ENCODE measurements at places on chromosomes 5 and 9.

DNA sequence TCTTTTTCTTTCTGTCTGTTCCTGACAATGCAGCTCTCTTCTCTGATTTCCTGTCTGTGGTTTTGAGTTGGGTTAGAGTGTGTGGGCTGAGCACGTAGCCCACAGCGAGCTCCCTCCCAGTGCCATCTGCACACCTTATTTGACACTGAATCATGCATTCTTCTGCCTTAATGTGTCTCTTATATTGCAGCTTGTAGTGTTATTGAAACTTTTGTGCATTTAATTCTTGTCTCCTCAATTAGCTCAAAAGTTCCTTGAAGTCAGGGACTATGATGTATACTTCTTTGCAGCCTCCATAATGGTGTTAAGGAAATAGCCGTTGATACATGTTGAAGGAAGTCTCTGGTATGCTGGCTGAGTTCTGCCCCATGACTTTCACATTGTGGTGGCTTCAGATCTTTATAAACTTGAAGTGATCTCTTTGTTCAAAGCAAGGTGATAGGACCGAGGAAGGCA is 576.2 kb upstream of the CLINT1 start:
- no peak for DNase-seq

GRCh38 chr9:89678396-89679015 is 73.7 kb downstream of the GADD45G start:
- peak; percentile 53 for DNase-seq

DNA sequence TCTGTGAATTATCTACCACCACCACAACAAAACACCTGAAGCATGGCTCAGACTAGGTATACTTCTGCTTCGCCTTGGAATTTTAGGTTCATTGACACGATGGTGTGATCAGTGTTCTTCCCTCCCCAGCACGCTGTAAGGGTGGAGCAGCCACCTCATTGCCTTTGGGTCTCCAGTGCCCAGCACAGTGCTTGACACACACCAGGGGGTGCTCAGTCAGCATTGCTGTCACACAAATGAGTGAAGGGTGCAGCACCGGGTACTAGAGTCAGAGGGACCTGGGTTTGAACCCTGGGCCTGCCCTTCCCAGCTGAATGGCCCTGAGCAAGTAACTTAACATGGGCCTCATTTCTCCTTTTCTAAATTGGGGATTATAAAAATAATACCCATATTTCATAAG is 9.9 kb upstream of the ANGPTL2 start:
- DNase-seq = no peak

GRCh38 chr5:138705567-138705966 is 47.7 kb upstream of the CTNNA1 start:
- no peak for DNase-seq

- no peak for DNase-seq
Observed at GRCh38 chr5:96026406-96027041, 64.9 kb upstream of the ELL2 start.

GRCh38 chr5:168174376-168174775 is 117.1 kb upstream of the WWC1 start:
- DNase-seq = no peak

DNA sequence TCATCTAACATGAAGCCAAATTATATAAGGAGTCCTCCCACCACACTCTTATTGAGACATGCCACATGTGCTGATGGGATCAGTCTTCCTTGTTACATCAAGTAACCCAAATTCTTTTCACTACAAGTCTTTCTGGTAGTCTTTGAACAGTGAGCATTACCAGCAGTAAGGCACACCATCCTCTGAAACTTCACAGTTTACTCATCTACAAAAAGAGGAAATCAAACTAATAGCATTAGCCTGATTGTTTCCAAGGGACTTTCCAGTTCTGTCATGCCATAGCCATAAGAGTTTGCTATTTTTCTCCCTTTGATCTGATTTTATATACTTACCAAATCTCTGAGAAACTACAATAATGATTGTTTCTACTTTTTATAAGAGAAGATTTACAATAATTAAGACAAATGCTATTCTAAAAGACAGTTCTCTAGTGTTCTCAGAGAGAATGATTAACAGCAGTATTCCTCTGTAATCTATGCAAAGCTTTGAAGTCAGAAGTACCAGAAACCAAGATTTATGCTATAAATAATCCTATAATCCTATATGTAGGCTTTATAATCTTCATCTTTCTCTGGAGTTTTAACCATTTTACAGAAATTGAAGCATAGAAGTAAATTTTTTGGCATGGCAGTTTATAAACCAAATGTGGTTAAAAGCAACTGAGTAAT is 166.2 kb upstream of the ACO1 start:
- no peak for DNase-seq

DNA sequence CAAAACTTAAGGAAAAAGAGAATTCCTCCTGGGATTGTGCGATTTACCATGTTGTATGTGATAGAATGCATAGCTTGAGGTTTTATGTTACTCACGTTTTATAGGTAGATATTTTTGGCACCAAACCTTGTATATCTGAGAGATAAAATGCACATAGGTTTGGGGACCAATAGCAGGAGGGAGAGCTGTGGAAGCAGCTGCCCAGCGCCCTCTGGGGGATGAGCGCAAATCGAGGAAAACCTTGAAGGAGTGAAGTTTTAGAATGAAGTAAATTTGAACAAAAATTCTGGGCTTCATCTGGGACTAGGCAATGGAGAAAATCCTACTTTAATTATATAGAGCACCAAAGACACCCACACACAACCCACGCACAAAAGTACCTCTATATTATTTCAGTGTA is 197.0 kb downstream of the ADCY2 start:
- peak; percentile 26 for DNase-seq

DNA sequence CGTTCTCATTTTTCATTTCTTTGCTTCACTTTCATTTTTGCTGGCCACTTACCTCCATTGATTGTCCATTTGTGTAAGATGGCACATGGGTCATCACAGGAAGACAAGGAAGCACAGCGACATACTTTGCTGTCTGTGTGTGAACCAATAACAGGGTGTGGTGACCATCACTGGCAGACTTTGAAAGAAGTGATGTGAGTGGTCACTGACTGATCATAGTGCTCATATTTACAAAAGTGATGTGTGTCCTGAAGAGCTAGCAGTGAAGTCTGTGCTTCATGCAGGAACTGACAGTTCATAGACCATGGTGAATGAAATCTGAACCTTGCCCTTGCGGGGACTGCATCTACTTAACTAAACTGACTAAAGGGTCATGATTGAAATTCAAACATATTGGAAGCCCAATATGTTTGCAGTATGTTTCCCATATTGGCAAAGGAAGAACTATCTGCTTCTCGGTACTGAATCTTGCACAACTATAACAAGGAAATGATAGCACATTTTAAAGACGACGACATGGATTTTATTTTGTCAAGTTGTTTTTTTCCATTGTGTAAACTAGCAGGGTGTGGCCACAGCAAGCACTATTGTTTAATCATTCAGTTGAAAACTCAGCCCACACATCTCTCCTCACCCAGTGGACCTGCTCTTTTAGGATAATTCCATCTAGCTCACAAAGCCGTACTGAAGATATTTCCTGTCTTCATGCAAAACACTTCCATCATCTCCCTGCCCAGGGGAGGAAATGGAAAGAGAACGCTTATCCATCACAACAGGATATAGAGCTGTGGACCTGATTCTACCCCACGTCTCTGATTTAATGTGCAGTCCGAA is 232.0 kb upstream of the ANKRD55 start:
- no peak for DNase-seq

GRCh38 chr5:169029037-169029436 is 271.9 kb downstream of the SLIT3 start:
- no peak for DNase-seq

DNA sequence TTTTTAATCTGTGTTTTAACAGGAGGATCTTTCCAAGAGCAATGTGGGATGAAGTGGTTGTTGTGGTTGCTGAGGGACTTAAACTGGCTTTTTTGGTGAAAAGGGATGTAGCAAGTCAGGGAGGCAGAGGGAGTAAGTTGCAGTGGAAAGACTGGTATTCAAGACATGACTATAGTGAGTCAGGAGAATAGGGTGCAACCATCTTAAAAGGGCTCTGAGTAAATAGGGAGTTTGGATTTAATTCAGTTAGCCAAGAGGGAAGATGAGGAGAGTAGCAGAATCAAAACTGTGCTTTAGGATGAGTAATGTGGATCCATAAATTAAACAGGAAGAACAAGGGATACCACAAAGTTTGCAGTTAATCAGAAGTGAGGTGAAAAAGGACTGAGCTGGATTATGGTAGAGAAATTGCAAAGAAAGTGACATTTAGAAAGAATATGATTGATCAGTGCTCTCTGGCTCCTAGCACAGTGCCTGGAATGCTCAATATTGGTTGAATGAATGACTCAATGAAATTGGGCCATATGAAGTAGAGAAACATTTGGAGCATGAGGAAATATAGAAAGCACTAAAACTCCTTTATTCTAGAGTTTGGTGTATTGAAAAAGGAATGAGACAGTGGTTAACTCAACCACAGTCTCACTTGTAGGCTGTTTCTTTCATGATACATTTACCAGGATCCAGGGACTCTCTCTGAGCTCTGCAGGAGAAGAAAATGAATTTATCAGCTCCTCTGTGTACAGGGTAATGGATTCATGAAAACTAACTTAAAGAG is 5.1 kb downstream of the POLR3G start:
- no peak for DNase-seq

GRCh38 chr5:139410121-139410992 is 6.5 kb upstream of the SPATA24 start:
- no peak for DNase-seq

- no peak for DNase-seq
Observed at GRCh38 chr5:1758574-1758973, 41.1 kb downstream of the MRPL36 start.

DNA sequence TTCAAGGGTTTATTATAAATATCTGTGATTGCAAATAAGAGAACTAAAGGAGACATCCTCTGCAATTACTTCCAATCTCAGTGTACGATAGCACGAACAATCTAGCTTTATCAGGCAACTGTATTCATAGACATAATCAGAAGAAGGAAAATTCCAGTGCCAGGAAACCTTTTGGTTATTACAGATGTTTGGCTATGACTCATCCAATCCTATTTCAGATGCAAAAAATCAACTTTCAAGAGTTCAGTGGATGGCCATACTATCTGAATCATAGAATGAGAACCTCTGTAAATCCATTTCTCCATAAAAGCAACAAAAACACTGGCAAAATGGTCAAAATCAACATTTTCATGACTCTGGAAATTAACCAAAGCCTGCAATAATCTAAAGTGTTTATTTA is 37.9 kb downstream of the GAS1 start:
- no peak for DNase-seq

DNA sequence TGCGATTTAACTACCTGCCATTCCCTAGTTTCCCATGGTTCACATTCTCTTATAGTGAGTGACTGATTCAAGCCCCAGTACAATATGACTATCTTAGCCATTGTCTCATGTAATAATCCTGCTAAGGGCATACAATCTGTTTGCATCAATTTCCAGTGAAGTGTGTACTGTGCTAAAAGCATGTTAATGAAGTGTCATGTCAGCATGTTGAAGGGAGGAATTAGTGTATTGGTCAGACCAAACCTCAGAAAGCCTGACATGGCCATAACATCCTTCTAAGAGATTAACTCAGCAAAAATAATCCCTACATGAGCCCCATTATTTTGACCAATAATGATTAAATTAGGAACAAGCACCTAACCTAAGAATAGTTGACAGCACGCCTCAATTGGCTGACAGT is 442.4 kb downstream of the ENC1 start:
- DNase-seq = no peak

- no peak for DNase-seq
Observed at GRCh38 chr5:16809395-16810207, 126.5 kb downstream of the MYO10 start.

DNA sequence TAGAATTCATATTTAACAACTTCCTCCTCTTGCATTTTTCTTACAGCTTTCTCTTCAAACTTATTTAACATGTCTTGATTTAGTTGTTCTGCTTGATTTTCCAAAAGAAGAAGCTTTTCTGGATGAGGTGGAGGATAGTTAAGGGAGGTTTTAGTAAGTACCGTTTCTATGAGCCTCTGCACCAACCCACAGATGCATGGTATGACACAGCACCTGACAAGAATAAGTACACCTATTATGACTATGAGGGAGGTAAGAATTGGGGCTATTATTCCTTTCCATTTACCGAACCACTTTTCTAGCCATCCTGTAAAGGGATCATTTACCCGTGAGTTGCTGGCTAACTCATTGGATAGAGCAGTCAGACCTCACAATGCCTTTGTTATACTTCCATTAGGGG is 2.5 kb upstream of the HMGCS1 start:
- DNase-seq = no peak

- DNase-seq = no peak
Observed at GRCh38 chr5:179243333-179243732, 101.9 kb downstream of the ADAMTS2 start.

DNA sequence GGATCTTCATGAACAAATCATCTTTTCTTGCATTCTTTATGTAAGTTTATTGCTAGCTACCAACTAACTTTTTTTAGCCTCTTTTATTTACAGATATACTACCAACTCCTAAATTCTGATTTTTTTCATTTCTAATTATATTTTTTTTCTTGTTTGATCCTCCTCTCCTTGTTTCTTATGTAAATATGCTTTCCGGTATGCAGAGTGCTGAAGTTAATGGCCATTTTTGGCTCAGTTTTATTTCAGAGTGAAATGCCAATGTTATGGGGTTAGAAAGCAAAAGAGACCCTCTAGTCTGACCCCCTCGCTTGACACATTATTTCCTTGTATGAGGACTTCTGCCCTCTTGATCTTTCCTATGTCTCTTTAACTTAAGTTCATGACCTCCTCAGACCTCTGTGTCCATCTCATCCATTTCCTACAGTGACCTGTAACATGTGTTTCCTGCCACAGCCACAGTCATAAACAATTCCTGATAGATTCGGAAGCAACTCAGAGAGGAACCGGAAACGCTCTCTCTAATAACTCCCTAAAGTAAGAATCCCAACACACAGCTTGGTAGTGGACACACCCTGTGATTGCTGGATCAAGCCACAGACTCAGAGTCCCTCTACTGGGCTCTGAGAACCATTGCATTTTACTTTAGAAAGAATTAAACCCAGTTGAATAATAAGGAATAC is 42.9 kb upstream of the AFAP1L1 start:
- DNase-seq = peak; percentile 62

DNA sequence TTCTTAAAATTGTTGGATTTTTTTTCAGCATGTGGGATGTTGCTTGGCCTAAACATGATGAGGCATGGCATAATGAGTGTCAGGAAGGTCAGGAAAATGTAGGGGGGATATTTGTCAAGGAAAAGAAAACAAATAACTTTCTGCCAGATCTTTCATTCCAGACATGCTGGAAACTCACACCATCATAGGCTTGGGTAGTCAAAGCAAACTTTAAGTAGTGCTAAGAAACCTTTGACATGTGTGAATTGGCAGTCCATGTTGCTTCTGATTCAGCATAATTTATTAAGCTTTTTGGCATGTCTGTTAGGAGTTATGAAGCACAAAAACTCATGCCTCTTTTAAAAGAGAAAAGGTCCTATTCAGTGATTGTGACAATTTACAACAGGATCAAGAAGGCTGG is 61.3 kb upstream of the MTAP start:
- DNase-seq = no peak

Measured in H7 (cell line).